Sigmoid colon (tissue), 7 donors: ENCODE measurements at places on chromosomes 13 and 19.

GRCh38 chr13:42039946-42040729, 8.3 kb upstream of the DGKH start:
- H3K36me3 ChIP-seq, result no peaks in the 10 kb centered on the region
- H3K27me3 ChIP-seq, result no peaks in the 10 kb centered on the region
- peak; percentile 97 for DNase-seq
- H3K4me1 ChIP-seq, result peaks cover 6% of the 10 kb centered on the region

- H3K36me3 ChIP-seq, result no peaks in the 10 kb centered on the region
- DNase-seq, result no peak
- no peak overlapping the region for H3K4me3 ChIP-seq
- no peak overlapping the region for H3K27ac ChIP-seq
- H3K27me3 ChIP-seq, result no peaks in the 10 kb centered on the region
These were observed 11.1 kb upstream of the GTF2F2 start for GRCh38 chr13:45109102-45109720.

- H3K4me1 ChIP-seq, result peaks cover 6% of the 10 kb centered on the region
- no peak overlapping the region for H3K4me3 ChIP-seq
- H3K36me3 ChIP-seq, result no peaks in the 10 kb centered on the region
These were observed 7.6 kb upstream of the COMP start for GRCh38 chr19:18798384-18799352.

DNA sequence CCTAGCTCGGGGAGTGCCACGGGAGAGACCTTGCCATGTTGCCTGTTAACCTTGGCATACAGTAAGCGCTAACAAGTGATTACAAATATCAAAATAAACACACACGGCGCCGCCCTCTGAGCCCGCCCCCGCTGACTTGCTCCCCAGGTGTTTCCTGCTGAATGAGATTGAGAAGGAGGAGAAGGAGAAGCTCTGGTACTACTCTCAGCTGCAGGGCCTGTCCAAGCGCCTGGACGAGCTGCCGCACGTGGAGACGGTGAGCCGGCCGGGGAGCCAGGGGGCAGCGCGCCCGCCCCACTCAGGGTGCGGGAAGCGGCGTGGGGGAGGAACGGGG, 5.0 kb downstream of the APC2 start:
- H3K4me3 ChIP-seq, result no peak overlapping the region
- no peaks in the 10 kb centered on the region for H3K4me1 ChIP-seq
- no peaks in the 10 kb centered on the region for H3K36me3 ChIP-seq
- no peak for DNase-seq
- peaks cover 70% of the 10 kb centered on the region for H3K27me3 ChIP-seq

DNA sequence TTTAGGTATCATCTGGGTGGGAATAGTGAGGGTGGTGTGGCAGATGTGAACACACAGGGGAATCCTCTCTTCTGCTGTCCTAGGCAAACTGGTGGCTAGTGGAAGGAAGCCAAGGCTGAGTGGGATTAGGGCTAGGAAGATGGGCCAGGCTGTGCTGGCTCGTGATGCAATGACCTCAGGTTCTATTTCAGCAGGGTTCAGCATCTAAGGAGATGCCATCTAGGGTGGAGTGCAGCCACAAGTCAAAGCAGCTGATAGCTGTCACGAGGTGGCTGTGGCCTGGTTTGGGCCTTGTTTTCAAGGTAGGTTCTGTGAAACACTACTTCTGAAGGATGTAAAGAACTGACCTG, 21.6 kb downstream of the ARL11 start:
- no peaks in the 10 kb centered on the region for H3K36me3 ChIP-seq
- no peaks in the 10 kb centered on the region for H3K4me1 ChIP-seq
- no peak overlapping the region for H3K4me3 ChIP-seq
- no peak for DNase-seq
- no peaks in the 10 kb centered on the region for H3K27me3 ChIP-seq
- no peak overlapping the region for H3K27ac ChIP-seq

GRCh38 chr19:3450796-3451411, 29.4 kb downstream of the SMIM24 start:
- no peak overlapping the region for H3K4me3 ChIP-seq
- peaks cover 89% of the 10 kb centered on the region for H3K36me3 ChIP-seq
- no peaks in the 10 kb centered on the region for H3K4me1 ChIP-seq
- DNase-seq, result peak; percentile 96
